ENCODE measurements at places on chromosomes 13 and 19. TPM values are rescaled to one million over a fixed set of nuclear protein-coding genes. Genes with fewer than 3 reads are reported as not detected.

FSD1 gene
- total RNA-seq: 1.4 TPM

PRR22 gene
- 7.5 TPM for total RNA-seq

NUFIP1 gene
- total RNA-seq: 6.6 TPM

ZNF566 gene
- total RNA-seq: 16.6 TPM

CEACAM8 gene
- total RNA-seq: not detected

SLITRK5 gene
- not detected for total RNA-seq

SPPL2B gene
- 112 TPM for total RNA-seq

MBD3L3 gene
- total RNA-seq: not detected

SIGLEC12 gene
- not detected for total RNA-seq

ZNF284 gene
- total RNA-seq: 2.1 TPM

ABHD8 gene
- 6.6 TPM for total RNA-seq

KLK1 gene
- total RNA-seq: 10.0 TPM

SGCG gene
- not detected for total RNA-seq

FOXO1 gene
- 50.4 TPM for total RNA-seq

MIR17HG gene
- 23.5 TPM for total RNA-seq

ERICH4 gene
- total RNA-seq: not detected

ELAVL3 gene
- total RNA-seq: not detected

PEAK3 gene
- total RNA-seq: not detected

ETV2 gene
- total RNA-seq: 0.32 TPM

TMEM86B gene
- total RNA-seq: 12.6 TPM

LRRC63 gene
- total RNA-seq: not detected

GAPDHS gene
- total RNA-seq: not detected

ZNF415 gene
- 5.8 TPM for total RNA-seq

ZNF296 gene
- 28.0 TPM for total RNA-seq

PAN3 gene
- 68.2 TPM for total RNA-seq

MIA gene
- total RNA-seq: 1.1 TPM

TNFSF9 gene
- 7.1 TPM for total RNA-seq

IRGC gene
- total RNA-seq: not detected

SERPINE3 gene
- not detected for total RNA-seq

IFNL1 gene
- not detected for total RNA-seq

RGL3 gene
- total RNA-seq: 0.33 TPM

OR7A17 gene
- not detected for total RNA-seq

SGTA gene
- 45.6 TPM for total RNA-seq

PGLYRP2 gene
- total RNA-seq: not detected

PSPN gene
- total RNA-seq: 2.4 TPM

TMEM147 gene
- 55.3 TPM for total RNA-seq

TEX29 gene
- 0.54 TPM for total RNA-seq

KRTDAP gene
- not detected for total RNA-seq

PROZ gene
- total RNA-seq: not detected

GNG7 gene
- 35.4 TPM for total RNA-seq

CEACAM7 gene
- not detected for total RNA-seq

CGB2 gene
- total RNA-seq: not detected

KASH5 gene
- total RNA-seq: 0.62 TPM

ZNF561 gene
- total RNA-seq: 40.2 TPM

KLK4 gene
- total RNA-seq: 0.75 TPM

KCNC3 gene
- 34.5 TPM for total RNA-seq

KIR3DL1 gene
- not detected for total RNA-seq

CRX gene
- total RNA-seq: not detected

ZNF431 gene
- 33.2 TPM for total RNA-seq

MYPOP gene
- total RNA-seq: 5.6 TPM

PTPRH gene
- total RNA-seq: not detected

PSG5 gene
- not detected for total RNA-seq

RUBCNL gene
- total RNA-seq: 133 TPM

SYT3 gene
- total RNA-seq: not detected

LGALS14 gene
- not detected for total RNA-seq

C19orf33 gene
- total RNA-seq: 0.58 TPM

FGF9 gene
- total RNA-seq: 0.22 TPM

RASGRP4 gene
- total RNA-seq: 3.2 TPM

KLK5 gene
- not detected for total RNA-seq
